Muscle of arm (tissue), 14 donors: ENCODE measurements at places on chromosomes 1 and 21.

DNA sequence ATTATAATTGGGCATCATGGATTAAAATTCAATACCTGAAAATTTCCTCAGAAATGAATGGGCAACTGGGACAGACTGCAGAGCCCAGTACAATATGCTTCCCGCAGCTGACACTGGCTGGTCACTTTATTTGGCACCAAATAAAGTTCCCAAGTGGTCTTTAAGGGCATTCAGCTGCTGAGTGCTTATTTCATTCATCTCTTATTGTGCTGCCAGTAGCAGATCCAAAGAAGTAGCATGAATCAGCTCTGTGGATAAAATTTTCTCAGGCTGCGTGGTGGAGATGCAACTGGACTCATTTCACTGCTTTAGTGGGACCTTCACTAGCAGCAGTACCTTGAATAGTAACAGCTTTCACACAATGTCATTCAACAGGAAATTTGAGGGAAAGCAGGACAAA is 226.3 kb upstream of the ADGRL2 start:
- no peak for DNase-seq

DNA sequence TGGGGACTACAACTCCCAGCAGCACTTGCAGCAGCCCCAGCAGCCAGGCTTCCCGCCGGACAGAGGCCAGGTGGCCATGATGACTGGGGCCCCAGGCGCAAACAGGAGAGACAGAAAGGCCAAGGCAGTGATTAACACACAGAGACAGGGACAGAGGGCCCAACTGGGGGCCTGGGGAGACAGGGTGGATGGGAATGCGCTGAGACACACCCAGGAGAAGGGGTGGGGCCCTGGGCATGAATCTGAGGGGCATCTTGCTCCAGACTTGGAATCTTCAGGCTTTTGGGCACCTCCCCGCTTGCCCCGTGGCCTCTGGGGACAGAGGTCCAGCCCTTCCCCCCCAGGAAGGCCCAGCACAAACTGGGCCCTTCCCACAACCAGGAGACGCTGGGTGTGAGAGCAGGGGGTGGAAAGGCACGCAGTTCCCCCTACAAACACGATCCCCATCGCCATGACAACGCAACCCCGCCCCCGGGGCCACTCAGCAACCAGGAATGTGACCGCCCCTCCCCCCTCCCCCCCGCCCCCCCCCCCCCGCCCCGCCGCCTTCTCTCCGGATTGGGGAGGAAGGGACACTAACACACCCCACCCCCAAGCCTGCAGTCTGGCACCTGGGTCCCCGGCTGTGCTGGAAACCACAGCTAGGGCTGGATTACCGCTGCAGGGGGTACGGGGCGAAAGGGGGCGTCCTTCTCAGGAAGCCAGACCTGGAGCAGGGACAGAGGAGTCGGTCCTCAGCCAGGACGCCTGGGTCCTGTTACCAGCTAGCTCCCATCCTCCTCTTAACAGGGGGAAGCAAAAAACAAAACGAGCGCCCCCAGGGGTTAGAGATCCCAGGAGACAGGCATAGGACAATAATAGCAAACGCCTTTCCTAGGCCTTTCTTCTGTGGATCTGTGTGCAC is 4.5 kb downstream of the HDGF start:
- DNase-seq, result peak; percentile 93

DNA sequence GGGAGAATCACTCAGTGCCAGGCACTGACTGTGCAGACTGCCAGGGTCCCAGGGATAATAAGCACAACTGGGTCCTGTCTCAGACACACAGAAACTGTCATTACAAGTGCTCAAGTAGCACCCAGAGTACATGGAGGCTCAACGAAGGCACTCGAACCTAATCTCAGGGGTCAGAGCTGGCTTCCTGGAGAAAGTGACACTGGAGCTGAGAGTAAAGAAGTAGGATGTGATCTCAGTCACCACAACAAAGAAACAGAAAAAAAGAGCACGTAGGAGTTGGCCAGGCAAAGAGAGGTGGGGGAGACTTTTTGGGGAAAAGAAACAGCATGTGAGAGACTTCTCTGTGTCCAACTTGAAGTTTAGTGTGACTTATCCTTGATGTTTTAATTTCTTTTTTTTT is 1.3 kb downstream of the CATSPER4 start:
- DNase-seq, result no peak

- DNase-seq, result no peak
These were observed 37.6 kb downstream of the PDE4B start for GRCh38 chr1:65830306-65830705.

- no peak for DNase-seq
These were observed 669 bp downstream of the XPR1 start for GRCh38 chr1:180632326-180633056.

GRCh38 chr1:211326140-211326527 is 499 bp upstream of the TRAF5 start:
- no peak for DNase-seq

DNA sequence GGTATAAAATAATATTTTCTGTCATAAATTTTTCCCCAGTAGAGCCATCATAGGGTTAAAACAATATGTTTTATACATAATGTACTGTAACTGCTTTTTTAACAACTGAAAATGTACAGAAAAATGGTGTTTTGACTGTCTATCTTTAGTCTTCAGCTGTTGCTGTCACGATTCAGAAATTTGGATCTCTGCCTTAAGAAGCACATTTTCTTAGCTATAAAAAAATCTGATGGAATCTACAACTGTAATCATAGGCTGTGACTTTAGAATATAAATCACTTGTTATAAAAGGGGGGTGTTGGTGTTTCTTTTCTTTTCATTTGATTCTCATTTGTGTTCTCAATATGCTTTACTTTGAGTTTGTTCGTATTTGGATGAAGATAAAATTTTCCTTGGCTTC is 187.5 kb downstream of the PDE4B start:
- DNase-seq, result no peak

DNA sequence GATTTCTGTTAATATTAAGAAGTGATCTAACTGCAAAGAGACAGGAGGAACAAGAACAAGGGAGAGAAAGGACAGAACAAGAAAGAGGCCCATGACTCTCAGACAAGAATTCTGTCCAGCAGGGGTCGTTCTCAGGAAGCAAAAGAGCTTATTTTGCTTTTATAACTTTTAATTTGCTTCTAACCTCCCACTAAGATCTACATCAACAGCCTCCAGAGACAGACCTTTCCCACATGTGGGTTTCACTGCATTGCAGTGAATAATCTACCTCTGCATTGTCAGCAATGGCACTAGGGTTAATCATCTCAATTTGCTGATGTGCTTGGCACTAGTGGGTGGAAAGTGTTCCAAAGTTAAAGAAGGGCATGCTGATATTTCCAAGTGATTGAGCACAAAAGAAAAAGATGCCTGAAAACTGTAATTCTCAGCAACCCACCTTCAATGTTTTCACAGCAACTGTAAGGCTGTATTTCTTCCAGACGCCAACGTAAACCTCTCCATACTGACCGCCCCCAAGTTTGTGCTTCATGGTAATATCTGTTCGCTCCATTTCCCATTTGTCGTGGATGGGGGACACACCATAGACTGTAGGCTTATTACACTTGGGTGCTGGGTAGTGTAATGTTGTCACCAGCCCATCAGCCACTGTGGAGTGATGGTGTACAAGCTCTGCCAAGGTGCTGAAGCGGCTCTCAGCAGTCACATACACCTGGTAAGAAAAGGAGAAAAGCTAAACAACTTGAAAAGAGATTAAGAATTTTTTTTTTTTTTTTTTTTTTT is 39.5 kb downstream of the TOR3A start:
- DNase-seq, result peak; percentile 46

GRCh38 chr1:109776911-109777310 is 13.2 kb upstream of the EPS8L3 start:
- DNase-seq, result peak; percentile 84

GRCh38 chr1:8019229-8019620 is 6.9 kb downstream of the ERRFI1 start:
- DNase-seq, result no peak

DNA sequence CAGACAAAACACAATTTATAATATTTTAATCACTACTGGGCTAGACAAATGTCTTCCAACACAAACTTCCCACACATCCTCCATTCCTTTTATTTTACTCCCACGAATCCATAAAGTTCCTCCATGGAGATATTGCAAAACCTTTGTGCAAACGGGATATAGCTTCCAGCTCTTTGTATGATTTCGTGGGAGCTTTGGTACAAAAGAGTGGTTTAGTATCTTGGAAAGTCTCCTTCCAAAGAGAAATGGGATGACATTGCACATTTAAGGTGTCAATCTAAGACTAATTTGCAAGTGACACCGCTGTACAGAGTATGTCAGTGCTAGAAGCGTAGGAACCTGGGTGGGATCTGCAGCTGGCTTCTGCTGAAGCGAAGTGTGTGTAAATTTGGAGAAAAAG is 455.2 kb upstream of the RUNX1 start:
- DNase-seq, result no peak

DNA sequence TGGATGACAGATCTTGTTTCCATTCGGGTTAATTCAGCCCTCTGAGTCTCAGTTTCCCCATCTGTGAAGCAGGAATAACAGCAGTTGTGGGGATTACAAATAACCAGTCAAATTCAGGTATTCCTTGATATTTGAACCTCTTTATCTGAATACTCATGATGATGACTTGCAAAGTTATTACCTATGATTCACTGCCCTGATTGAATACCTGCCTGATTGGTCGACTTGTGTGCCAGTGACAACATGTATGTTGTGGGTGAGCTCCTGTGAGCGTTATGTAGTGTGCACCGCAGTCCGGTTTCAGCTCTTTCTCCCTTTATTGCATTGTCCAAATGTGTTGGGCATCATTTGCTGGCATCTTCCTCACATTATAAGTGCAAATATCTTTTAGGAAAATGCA is 9.5 kb upstream of the TMEM61 start:
- no peak for DNase-seq

DNA sequence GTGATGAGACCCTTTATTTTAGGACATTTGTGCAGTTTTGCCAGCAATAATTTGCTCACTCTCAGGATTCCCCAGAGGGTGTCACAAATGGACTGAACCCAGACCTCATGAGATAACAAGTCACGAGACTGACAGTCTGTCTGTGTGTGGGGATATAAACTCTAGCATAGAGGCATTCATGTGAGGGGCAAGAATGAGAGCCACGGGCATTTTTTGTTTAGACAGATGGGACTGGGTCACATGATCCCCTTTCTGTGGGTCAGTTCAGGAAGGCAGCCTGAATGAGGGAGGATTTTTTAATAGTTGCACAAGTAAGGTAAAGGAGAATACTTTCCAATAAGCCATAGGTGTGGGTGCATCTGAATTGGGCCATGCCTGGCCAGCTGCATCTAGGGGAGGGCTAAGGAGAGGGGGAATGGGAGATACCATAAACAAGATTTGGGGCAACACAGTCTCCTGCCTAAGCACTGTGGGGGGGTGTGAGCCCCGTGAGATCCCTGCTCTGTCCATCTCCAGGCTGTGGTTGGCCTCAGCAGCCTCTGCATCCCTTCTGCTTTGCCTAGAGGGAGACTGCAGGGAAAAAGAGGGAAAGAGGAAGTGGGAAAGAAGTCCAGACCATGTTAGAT is 66.6 kb downstream of the NAV1 start:
- DNase-seq, result no peak

DNA sequence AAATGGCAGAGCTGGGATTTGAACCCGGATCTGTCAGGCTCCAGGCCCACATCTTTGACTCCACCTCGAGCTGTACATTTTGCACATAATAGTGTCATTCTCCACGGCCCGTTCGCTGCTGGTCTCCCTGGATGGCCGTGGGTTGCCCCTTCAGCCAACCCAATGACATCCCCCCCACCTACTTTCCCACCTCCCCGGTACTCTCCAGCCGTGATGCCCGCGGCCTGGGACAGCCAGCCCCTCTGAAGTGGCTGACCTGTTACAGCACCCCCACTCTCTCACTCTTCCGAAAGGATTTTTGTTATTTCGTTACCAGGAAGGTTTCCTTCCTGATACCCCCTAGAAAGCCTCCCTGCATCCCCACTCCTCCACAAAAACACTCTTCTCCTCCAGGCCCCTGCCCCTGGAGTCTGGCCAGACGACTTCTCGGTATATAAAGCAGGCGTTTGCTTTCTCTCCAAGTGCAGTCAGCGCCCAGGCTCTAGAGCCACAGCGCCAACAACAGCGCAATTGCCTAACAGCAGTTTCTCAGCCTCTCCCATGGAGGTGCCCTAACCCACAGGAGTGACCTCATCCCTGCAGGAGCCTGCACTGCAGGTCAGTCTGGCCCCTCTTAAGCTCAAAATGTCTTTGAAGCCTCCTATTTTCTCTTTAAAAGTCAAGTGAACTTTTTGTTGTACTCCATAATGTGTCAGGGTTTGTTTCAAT is 14.5 kb upstream of the GJB5 start:
- peak; percentile 5 for DNase-seq

DNA sequence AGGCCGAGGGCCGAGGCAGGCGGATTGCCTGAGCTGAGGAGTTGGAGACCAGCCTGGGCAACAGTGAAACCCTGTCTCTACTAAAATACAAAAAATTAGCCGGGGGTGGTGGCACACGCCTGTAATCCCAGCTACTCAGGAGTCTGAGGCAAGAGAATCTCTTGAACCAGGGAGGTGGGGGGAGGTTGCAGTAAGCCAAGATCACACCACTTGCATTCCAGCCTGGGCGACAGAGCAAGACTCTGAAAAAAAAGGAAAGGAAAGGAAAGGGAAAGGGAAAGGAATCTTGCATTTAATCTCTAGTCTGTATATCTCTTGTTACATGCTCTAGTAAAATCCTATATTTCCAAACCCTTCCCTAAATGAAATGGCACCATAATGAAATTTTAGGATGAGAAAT is 328.3 kb upstream of the ADGRL2 start:
- no peak for DNase-seq

DNA sequence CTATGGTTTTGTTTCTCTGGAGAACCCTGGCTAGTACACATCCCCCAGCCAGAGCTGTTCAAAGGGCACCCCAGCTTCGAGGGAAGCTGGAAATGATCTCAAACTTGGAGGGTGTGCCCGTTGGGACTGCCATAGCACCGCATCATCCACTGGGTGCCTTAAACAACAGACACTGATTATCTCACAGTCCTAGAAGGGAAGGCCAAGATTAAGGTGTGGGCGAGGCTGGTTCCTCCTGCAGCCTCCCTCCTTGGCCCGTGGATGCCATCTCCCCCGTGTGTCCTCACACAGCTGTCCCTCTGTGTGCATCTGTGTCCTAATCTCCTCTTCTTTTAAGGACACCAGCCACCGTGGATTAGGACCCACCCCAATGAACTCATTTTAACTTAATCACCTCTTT is 4.2 kb upstream of the IBA57 start:
- DNase-seq, result no peak

GRCh38 chr21:27339902-27340301 is 373.0 kb upstream of the ADAMTS5 start:
- no peak for DNase-seq

DNA sequence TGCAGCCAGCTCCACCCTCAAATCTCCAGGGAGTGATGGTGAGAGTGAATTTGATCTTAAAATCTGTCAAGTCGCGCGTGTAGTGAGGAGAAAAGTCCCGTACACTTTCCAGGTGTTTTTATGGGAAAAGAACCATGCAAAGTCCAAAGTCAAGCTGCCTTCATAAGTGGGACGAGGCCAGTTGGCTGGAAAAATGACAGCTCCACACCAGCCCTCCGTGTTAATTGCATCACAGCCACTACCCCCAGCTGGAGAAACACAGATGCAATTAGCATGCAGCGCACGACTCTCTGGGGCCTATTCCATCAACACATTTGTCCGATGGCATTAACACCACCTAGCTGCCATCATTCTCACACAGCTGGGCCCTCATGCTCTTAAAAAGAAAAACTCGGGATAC is 68.4 kb downstream of the KLHDC7A start:
- no peak for DNase-seq

GRCh38 chr1:43885279-43885801 is 48.3 kb upstream of the ARTN start:
- no peak for DNase-seq
